ENCODE measurements at places on chromosomes 5 and 9.

DNA sequence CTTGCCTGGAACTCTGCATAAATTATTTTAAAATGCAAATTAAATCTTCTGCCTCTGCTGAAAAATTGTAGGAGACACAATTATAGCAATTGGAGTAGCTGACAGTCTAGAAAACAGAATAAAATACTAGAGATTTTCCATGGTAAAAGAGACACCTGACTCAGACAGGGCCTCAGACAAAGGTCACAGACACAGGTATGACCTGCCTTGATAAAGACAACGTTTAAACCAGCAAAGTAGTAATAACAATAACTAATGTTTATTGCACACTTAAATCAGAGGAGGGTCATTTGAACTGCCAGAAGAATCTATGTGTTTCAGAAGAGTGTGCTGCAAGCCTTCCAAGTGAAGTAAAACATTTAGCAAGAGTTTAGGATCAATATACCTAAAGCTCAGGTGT lies 3.9 kb downstream of the SOWAHA start:
- ATAC-seq, result no peak

DNA sequence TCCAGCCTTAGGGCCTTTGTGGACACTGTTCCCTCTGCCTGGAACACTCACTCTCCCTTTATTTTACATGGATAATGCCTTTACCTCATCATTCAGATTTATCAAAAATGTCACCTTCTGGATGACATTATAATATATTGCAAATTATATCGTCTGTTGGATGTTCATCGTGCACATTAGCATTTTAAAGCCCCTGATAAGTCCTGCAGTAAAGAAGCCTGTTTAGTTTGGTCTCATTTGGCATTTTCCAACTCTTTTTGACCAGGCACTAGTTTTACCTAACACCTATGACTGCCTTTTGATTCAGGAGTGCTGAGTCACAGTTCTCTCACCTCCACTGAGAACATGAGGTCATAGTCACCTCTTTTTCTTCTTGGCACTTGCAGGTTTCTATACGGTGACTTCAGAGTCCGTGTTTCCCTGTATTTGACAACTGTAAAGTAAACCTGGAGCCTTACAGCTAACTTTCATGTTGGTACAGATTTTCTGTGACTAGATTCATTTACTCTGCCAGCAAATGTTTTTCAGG lies 57.7 kb upstream of the STC2 start:
- ATAC-seq, result no peak

DNA sequence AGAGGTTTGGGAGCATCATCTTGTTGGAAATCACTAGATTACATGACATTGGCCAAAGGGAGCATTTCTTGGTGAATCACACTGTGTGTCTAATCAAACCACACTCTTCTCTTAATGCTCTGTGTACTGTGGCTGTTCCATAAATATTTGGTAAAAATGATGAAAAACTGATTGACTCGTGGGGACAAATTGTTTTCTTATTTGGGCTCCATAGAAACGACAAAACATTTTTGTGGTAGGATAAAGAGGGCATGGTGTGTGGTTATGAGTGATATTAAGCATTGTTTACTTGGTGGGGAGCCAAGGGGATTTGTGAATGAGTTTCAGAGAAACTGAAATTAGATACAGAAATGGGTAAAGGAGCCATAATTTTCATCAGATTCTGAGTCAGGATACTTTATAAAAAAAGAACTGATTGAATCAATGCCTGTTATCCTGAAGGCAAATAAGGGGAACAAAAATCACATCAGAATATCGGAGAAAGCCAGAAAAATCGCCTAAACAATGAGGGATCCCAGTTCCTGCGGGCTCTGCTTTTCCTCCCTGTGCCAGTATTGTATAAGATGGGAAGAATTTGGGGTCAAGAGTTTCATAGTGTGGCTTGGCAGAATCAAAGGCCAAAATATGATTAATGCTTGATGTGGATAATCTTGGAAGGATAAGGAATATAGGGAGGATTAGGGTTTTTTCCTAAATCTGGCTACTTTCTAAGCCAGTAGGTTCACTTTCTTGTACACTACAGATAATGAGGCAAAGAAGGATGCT lies 33.3 kb downstream of the FBXL7 start:
- ATAC-seq, result peak; percentile 68

- no peak for ATAC-seq
These were observed 26.7 kb upstream of the B4GALT1 start for GRCh38 chr9:33193818-33194217.

GRCh38 chr5:149583394-149583793 lies 2.1 kb downstream of the ARHGEF37 start:
- no peak for ATAC-seq

- ATAC-seq, result no peak
These were observed 445.6 kb downstream of the MAT2B start for GRCh38 chr5:163951069-163951468.

- peak; percentile 94 for ATAC-seq
These were observed 680 bp downstream of the GPX8 start for GRCh38 chr5:55160493-55161209.

DNA sequence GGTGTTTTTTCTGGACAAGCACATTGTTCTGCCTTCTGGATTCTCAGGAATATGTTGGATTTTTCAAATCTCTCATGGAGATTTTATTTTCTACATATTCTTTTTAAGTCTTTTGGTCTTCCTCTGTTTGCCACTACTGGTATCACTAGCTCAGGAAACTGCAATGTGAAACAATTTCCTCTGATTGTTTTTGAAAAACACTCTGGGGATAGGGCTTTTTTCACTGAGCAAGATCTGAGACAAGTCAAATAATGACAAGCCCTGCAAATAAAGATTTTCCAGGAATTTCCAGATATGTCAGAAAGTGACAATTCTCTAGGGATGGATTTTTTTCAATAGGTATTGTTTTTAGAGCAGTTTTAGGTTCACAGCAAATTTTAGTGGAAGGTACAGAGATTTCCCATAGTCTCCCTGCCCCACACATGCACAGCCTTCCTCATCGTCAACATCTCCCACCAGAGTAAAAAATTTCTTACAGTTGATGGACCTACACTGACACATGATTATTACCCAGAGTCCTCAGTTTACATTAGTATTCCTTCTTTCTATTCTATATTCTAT lies 86.9 kb upstream of the TMEM161B start:
- ATAC-seq, result no peak

GRCh38 chr9:91930475-91930874 lies 19.6 kb downstream of the ROR2 start:
- no peak for ATAC-seq

DNA sequence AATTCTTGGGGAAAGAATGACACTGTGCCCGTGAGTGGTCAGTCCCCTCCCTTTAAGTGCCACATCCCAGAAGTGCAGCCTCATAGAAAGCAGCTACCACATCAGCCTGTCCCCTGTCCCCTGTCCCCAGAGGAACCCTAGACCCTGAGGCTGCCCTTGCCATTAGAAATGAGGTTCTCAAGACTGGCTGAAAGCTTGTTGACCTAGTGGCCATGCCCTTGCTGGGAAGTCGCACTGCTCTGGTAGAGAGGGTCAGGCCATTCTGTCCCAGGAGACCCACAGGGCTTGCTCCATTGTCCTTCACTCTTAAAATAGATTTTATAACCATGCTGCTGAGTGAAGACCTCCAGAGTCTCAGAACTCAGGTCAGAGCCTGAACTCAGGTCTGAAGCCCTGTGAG lies 184.5 kb downstream of the RGS3 start:
- no peak for ATAC-seq
